Stimulated activated CD4-positive, alpha-beta T cell treated with anti-CD3 and anti-CD28 coated beads, Interleukin-1b, Interleukin-23, amount 100 ng/mL, for 1 hour (primary cell): ENCODE measurements at places on chromosomes 6 and 20.

DNA sequence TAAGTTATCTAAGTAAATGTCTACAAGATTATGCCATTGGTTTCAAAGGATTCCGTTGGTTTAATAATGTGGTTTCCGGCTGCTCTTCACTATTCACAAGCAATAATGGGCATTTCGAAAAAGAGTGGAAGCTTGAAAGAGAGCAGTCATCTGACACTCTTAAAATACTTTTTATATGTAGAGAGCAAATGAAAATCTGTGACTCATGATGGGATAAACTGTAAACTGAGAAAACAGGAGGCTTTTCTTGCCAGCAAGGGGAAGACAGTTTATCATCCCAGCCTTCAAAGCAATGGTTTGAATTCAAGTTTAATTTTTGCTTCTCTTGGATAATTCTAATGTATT lies 145.7 kb downstream of the KHDC1L start:
- no peak for DNase-seq

- no peak for DNase-seq
Observed at GRCh38 chr6:80438772-80439171, 332.3 kb downstream of the BCKDHB start.

DNA sequence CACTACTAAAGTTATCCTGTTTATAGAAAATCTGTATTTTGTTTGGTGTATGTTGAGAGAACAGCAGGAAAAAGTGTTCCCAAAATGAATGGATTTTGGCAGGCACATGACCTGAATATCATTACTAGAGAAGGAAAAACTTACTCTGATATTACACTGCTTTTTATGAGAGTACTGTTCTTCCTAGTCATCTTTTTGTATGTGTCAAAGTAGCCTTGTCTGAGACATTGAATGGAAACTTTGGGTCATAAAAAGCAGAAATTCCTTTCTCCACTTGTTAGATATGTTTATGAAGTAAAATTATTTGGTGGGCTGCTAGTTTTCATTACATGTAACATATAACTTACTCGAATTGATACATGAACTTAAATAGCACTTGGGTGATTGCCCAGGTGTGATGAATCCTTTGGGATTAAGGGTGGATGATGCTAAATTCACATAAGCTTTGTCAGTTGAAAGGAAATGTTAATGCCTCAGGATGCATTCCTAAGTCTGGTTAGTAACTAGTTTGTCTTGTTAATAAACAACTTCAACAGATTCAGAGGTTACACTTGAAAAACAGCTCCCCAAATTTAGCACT lies 206.7 kb downstream of the CENPW start:
- no peak for DNase-seq

- no peak for DNase-seq
Observed at GRCh38 chr6:45595010-45595851, 217.5 kb upstream of the SUPT3H start.

GRCh38 chr6:46407776-46408530 lies 83.3 kb downstream of the RCAN2 start:
- no peak for DNase-seq

DNA sequence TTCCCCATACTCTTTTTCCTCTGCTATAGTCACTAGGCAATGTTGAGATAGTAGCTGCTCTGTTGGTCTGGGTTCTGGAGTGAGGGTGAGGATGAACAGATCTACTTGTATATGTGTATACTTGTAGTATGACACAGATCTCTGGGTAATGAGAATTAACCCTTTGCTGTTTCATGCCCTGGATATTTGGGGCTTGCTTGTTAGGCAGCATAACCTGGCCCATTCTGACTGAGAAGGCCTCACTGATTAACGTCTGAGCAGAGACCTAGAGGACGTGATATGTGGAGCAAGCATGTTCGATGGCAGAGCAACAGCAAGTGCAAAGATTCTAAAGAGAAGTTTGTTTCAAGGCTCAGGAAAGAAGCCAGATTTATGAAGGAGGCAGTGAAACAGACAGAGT lies 94.4 kb downstream of the TRMT6 start:
- DNase-seq, result no peak

- DNase-seq, result no peak
Observed at GRCh38 chr6:170279426-170279825, 11.5 kb downstream of the DLL1 start.

DNA sequence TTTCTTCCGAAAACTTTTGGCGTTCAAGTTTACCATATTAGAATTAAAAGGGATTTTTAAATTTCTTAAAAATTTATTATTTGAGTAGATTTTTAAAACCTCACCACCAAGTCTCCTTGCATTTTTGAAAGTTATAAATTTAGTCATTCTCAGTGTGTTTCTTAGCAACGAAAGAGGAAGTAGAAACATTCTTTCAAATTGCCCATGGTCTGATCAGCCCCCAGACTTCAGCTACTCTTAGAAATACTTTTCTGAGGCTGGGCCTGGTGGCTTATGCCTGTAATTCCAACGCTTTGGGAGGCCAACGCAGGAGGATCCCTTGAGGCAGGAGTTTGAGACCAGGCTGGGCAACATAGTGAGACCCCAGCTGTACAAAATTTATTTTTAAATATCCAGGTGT lies 15.1 kb upstream of the RTF2 start:
- no peak for DNase-seq

DNA sequence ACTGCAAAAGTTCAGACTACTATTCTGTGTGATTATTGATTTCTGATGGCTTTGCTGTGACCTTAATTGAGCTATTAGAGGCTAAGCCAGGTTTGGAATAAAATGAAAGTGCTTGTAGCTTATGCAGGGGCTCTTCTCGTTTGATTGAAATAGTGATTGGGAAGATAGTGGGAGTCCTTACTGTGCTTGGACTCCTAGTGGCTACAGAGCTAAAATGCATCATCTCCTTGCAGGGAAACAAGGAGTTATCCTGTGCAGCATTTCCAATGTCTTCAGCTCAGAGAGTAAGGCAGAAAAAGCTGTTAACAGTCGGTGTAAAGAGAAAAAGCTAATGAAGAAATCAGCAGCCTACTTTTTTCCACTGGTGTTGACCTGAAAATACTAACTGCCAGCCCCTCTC lies 173.5 kb downstream of the SLC35F1 start:
- no peak for DNase-seq

DNA sequence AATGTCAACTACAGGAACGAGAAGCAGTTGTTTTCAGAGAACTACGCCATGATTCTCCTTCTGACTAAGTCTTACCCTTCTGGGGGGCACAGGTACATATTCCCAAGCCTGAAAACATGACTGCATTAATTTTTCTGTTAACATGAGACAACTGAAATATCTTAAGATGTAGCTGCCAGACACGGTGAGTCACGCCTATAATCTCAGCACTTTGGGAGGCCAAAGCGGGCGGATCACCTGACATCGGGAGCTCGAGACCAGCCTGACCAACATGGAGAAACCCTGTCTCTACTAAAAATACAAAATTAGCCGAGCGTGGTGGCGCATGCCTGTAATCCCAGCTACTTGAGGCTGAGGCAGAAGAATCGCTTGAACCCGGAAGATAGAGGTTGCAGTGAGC lies 21.7 kb downstream of the TBC1D20 start:
- no peak for DNase-seq

DNA sequence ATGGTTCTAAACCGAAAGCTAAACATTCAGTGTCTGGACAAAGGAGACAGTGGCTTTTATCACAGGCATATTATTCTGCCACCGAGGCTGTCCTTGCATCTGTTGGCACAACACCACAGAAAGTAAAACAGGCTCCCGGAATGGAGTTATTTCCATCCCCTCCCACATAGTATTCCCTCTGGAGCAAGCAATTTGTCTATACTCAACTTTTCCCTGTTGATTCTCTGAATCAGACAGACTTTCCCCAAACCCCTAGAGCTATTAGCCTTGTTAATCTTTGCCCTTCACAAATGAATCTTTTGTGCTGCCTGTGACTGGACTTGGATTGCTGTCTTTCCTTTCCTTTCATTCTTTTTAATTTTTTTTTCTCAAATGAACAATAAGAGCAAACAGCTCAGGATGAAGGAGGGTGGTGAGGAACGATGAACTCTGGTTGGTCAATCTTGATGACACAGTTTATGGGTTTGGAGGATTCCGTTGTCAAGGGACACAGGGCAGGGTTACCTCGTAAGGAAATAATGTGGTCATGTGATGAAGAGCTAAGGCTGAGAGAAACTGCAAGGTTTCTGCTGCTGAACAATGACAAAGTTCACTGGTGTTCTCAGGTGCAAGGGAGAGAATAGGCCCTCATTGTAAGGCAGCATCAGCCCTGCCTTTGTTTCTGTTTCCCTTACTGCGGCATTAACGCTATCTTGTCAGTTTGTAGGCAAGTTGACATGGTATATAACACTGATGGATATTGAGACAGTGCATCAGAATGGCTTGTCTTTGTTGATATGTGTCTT lies 275.0 kb upstream of the BMP2 start:
- no peak for DNase-seq

GRCh38 chr20:32447136-32448027 lies 89.3 kb downstream of the ASXL1 start:
- no peak for DNase-seq
